ENCODE measurements at places on chromosomes 3 and 15. TPM values are rescaled to one million over a fixed set of nuclear protein-coding genes. Genes with fewer than 3 reads are reported as not detected.

GRCh38 chr3:152382312-152383135 is 113.8 kb downstream of the MBNL1 start:
- peak; percentile 16 for DNase-seq

Gene COL8A1
- not detected for polyA plus RNA-seq

- no peak for DNase-seq
Measured at GRCh38 chr15:88484682-88485331, 17.3 kb downstream of the MRPS11 start.

- DNase-seq = no peak
Measured at GRCh38 chr3:135911110-135911509, 54.4 kb upstream of the PPP2R3A start.

GRCh38 chr3:39133822-39134221 is 19.6 kb downstream of the CSRNP1 start:
- DNase-seq = no peak

DNA sequence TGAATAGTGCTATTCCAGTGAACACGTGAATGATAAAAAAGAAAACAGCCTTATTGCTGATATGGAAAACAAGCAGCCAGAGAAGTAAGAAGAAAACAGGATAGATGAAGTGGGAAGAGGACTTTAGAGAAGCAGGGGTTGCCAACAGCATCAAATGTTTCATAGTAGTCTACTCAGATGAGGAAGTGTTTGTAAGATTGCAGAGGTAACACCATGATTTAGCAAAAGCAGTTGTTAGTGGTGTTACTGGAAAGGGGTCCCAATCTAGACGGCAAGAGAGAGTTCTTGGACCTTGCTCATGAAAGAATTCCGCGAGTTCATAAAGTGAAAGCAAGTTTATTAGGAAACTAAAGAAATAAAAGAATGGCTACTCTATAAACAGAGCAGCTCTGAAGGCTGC is 108.8 kb upstream of the MCTP2 start:
- DNase-seq = no peak

Gene MCTP2
- 83.7 TPM for polyA plus RNA-seq

Gene PSTPIP1
- polyA plus RNA-seq = 99.3 TPM

Gene ADAMTSL3
- polyA plus RNA-seq = not detected

Gene CHDH
- polyA plus RNA-seq = not detected

Gene TAGLN3
- not detected for polyA plus RNA-seq

- DNase-seq = no peak
Measured at GRCh38 chr3:160448845-160449635, 546 bp downstream of the TRIM59 start.

- DNase-seq = peak; percentile 25
Measured at GRCh38 chr3:150666167-150666566, 37.6 kb downstream of the ERICH6 start.

GRCh38 chr3:134039161-134039862 is 9.6 kb upstream of the SLCO2A1 start:
- DNase-seq = no peak

Gene PLA2G4E
- not detected for polyA plus RNA-seq

- DNase-seq = no peak
Measured at GRCh38 chr3:64262574-64263114, 37.4 kb upstream of the PRICKLE2 start.

Gene GSK3B
- 20.0 TPM for polyA plus RNA-seq

DNA sequence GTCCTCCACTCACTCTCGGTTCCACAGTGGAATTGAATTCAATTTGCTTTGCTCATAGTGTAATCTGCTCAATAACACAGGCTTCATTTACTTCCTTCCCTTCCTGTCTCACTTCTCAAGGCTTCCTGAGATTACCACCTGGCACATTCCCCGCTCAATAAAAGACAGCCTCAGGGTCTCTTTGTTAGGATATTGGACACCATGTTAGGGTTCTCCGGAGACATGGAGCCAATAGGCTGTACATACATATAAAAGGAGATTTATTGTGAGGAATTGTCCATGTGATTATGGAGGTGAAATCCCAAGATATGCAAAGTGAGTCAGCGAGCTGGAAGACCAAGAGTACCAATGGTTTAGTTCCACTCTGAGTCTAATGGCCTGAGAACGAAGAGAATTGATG is 974.5 kb downstream of the CADM2 start:
- no peak for DNase-seq

DNA sequence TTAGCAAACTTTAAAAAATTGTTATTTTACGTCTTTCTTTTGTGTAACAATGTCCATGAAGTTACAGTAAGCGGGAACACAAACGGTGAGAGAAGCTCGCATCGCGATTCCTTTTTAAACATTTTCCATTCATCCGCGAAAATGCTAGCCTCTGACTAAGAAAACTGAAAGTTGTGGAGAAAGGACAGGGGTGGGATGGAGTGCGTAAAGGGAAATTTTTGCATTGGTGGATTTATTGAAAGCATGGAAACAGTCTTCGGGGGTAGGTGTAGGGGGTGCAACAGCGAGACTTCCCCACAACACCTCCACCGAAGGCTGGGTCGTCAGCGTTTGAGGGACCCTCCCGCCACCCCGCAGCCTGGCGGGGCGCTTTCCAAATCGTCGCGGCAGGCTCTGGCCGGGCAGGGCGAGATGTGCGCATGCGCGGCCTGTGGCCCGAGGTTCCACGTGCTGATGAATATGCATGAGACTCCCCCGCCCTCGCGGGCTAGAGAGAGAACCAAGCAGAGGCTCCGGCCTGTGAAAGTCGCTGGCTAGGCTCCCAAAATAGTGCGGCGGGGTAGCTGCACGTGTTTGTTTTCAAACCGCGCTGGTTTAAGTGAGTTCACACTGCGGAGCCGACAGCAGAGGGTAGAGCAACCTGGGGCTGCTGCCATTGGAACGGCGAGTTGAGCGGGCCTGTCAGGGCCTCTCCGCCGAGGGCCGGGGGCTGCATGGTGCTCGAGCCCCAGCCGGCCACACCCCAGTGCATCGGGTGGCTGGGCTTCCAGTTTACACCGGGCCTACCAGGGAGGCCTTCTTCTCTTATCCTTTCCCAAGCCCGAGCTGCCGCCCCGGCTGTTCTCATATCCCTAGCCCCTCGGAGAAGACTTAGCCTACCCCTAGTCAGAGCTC is 9.9 kb downstream of the ZIC1 start:
- DNase-seq = no peak

- DNase-seq = no peak
Measured at GRCh38 chr3:178155521-178155920, 380.7 kb upstream of the KCNMB2 start.

Gene TICRR
- not detected for polyA plus RNA-seq

DNA sequence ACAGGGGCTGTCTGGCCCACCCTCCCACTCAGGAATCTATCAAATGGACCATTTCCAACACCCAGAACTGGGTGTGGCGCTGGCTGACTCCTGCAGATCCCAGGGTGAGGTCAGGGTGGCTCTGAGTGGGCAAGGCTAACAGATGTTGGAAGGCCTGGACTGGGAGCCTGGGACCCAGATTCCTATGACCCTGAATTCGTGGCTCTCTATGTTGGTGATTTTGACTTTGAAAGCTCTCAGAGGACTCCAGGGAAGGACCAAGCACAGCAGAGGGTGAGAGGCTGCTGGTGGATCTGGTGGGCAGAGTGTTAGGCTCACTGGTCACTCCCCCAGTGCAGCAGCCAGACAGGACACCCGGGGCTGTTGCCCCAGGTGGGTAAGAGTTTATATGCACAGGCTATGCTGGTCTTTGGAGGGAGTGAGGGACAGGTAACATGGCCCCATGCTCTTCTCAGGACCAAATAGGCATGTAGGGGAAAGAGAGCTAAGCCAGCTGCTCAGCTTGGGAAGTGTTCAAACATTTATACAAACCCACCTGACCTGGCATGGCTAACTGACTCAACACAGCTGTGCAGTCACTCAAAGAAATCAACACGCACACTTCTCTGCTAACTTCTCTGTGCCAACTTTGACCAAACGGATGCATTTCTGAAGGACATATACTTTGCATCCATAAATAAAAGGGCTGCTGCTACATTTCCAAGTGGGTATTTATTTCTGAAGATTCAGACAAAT is 62.6 kb upstream of the RAB6B start:
- DNase-seq = no peak

GRCh38 chr3:105976196-105976595 is 107.4 kb upstream of the CBLB start:
- DNase-seq = no peak

DNA sequence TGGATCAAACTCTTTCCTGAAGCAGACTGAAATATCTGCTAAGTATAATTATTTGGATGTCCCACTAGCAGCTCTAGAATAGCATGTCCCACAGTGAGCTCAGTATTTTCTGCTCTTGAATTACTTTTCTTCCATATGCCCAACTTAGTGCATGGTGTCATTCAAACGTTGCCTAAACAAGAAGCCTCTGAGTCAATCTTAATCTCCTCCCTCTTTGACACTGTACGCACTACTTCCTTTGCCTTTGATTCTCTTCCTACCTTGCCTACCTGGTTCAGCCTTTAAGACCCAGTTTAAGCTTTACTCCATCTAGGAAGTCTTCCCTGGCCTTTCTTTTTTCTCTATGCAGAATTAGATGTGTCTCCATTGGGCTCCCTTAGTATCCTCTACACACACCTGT is 54.5 kb downstream of the SEC22A start:
- DNase-seq = no peak

- DNase-seq = no peak
Measured at GRCh38 chr3:81503026-81503425, 258.4 kb downstream of the GBE1 start.

Gene COMMD2
- polyA plus RNA-seq = 83.5 TPM

- no peak for DNase-seq
Measured at GRCh38 chr15:77057685-77058084, 13.2 kb downstream of the TSPAN3 start.

Gene WNT5A
- polyA plus RNA-seq = not detected

Gene DPPA4
- 0.89 TPM for polyA plus RNA-seq

GRCh38 chr3:120449701-120450599 is 842 bp downstream of the FSTL1 start:
- no peak for DNase-seq

Gene LMOD3
- 0.13 TPM for polyA plus RNA-seq

DNA sequence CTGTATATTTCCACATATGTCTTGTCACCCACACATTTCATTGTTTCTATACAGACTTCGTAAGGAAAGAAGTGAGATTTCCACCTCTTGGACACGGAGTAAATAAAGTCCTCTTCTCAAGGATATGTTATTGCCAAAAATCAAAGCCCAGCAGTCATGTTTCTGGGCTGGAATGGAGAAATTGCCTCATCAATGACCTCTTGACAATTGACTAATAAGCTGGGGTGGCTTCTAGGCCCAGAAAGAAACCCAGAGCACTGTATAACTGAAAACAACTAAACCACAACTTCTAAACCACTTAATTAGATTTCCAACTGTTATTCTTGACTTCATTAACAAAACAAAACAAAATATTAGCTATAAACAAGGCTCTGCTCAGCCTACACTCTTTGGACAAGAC is 56.4 kb upstream of the SLC24A5 start:
- no peak for DNase-seq

- no peak for DNase-seq
Measured at GRCh38 chr15:30041868-30042267, 40.9 kb upstream of the GOLGA8J start.

DNA sequence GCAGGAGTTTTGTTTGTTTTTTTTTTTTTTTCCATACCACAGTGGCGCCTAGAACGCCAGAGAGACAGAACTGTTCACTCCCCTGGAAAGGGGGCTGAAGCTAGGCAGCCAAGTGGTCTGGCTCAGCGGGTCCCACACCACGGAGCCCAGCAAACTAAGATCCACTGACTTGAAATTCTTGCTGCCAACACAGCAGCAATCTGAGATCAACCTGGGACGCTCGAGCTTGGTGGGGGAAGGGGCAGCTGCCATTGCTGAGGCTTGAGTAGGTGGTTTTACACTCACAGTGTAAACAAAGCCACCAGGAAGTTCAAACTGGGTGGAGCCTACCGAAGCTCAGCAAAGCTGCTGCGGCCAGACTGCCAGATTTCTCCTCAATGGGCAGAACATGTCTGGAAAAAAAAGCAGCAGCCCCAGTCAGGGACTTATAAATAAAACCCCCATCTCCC is 29.8 kb downstream of the SPICE1 start:
- peak; percentile 73 for DNase-seq

DNA sequence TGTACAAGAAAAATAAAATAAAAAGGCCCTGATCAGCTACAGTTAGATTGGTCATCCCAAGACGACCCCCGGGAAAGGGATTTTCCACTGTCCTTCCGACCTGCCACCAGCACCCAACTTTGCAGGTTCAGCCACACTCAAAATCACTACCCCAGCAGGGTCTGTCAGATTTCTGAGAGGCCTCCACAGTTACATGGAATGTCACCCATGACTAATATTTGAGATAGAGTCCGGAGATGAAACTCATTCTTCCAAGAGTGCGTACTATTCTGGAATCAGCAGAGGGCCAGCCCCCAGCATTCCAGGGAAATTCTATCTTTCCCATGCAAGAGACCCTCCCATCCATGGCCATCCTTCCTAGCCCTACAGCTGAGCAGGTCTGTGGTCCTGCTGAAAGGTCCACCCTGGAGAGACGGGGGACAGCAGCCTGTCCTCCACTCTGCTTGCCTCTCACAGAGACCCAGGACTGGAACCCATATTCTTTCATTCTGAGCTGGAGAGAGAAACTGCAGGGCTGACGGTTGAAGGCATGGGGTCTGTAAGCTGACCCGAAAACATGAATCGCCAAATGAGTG is 5.8 kb downstream of the LIPC start:
- DNase-seq = no peak

Gene TLR9
- polyA plus RNA-seq = not detected
